ENCODE measurements at places on chromosomes 16 and 17.
A peak's percentile ranks its signal among the peaks of the same experiment; 100 is the strongest.

DNA sequence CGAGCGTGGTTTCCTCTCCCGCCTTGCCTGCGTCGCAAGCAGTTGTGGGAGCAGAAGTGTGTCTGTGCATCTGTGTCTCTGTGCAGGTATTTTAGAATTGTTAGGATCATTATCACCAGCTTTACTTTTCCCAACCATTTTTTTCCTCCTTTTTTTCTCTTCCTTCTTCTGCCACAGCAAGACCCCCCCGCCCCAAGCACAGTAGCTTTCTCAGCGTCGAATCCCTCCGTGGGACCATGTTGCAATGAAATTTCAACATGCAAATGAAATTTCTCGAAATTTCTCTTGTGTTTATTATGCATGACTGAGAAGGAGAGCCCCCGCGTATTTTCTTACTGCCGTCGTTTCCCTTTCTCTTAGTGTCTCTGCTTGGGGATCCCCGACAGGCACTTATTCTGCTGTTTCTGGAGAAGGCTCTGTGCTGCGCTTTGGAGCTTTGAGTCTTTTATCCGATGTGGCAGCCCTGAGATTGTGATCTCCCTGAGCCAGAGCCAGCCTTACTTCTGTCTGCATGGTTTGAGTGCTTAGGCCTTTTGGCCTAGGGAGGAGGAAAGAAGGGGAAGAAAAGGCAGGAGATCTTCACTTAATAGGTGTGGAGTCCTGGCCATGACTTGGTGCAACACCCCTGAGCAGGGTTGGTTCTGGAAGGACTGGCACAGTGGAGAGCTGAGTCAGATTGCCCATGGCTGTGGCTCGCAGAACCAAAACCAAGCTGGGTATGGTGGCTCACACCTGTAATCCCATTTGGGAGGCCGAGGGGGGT, 5.0 kb downstream of the ARMC7 start:
- no peak for DNase-seq

- DNase-seq, result no peak
Observed at GRCh38 chr17:56045872-56046271, 107.4 kb upstream of the ANKFN1 start.

- DNase-seq, result no peak
Observed at GRCh38 chr16:75380870-75381269, 52.4 kb downstream of the CFDP1 start.

DNA sequence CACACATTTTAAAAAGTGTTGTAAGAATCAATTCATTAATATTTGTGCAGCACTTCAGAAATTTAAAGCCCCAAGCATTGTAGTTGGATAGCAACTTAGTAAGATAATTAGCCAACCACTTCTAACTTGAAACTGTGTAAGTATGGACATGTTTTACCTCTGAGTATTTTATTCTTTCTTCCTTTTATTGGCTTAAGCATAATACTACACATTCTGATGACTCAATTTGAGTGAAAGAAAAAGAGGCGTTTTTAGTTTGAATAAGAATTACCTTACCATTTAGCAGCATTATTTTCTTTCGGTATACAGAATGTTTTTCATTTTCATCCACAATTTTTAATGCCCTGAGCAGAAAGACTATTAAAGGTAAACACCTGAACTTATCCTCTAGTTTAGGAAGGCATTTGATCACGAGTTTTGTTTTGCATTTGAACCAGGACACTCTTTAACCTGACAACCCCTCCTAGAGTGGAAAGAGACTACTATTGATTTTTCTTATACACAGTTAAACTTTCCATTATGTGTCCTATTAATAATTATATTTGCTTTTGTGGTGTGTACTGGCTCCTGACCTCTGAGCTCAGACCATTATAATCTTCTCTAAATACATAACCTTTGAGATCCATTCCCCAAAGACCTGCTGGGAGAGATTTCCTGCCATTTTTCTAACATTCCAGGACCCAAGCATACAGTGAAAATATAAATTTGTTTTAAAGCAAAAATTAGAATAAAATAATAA, 9.2 kb downstream of the NACA2 start:
- no peak for DNase-seq

- no peak for DNase-seq
Observed at GRCh38 chr16:15960124-15960971, 10.9 kb downstream of the ABCC1 start.

DNA sequence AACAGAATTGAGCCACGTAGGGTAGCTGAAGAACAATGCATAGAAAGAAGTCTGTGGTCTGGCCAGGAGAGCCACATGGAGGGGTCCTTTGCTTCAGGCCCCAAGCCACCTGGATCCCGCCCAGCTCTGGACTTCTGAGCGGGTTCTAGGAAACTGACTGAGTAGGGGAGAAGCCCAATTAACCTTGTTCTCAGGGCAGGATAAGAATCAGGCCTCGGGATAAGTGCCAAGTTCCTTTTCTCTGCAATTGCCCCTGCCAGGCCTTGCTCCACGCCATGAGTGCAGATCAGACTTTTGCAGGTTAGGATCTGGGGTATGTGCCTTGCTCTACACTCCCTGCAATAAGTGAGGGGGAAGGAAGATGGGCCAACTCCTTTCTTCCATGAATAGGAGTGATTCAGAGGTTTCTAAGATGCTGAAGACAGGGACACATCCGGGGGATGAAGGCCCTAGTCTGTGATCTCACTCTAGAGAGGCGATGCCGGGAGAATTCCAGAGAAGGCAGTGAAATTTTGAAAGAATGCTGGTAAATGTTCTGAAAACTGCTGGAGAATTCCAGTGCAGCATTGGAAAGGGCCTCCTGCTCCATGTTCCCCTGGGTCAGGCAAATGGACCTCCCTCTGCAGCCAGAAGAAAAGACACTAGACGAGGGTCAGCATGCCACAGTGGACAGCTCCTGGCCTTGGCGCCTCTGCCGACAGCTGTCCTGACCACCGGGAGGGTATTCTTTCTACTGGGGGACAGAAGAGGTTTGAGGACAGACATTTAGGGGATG, 5.8 kb downstream of the NEUROD2 start:
- DNase-seq, result no peak

DNA sequence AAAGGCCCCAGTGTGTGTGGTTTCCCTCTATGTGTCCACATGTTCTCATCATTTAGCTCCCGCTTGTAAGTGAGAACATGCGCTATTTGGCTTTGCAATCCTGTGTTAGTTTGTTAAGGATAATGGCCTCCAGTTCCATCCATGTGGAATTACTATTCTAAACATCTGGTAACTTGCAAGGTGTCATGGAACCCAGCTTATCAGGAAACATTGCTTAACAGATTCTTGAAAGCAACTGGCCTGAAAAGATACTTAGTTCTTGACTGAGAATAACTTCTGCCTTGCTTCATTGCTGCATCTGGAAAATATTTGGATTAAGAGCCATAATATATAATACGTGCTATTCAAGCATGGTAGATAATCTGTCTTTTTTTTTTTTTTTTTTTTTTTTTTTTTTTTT, 27.8 kb downstream of the PAFAH1B1 start:
- no peak for DNase-seq

GRCh38 chr16:87276091-87276701, 41.0 kb downstream of the C16orf95 start:
- no peak for DNase-seq

GRCh38 chr17:45013021-45013997, 38.1 kb downstream of the DCAKD start:
- DNase-seq, result no peak

- DNase-seq, result no peak
Observed at GRCh38 chr16:53100131-53100748, 45.4 kb downstream of the CHD9 start.

GRCh38 chr16:88375236-88375975, 7.4 kb upstream of the ZNF469 start:
- DNase-seq, result no peak

DNA sequence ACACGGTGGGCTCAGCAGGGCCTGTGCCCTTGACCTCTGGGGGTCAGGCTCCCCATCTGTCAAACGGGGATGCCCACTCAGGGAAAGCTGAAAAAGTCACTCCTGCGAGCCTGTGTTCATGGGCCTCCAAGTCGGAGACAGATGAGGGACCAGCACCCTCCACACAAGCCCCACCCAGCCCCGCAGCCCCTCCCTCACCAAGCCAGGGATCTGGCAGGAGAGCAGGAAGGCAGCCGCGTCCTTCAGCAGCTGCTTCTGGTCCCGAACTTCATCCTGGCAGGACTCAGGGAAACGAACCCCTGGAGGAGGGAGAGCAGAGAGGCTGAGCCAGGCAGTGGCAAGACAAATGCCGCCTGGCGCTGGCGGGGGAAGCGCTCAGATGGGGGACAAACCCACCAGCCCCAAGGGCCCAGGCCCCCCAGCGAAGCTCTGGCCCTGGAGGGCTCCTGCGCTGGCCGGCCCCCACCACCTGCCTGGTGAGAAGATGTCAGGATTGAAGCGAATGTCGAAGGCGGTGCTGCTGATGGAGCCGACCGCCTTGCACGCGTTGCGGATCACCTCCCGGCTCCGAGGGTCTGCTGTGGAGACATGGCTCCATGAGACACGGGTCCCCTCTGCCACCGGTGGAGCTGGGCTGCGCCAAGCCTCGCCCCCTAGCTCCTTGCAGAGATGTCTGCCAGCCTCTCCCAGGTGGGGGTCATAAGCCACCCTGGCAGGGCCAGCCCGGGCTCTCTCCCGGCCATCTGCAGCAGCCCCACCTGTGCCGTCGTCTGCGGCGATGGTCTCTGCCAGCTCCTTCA, 15.4 kb downstream of the CLUH start:
- no peak for DNase-seq

- DNase-seq, result no peak
Observed at GRCh38 chr17:41844971-41845370, 7.3 kb downstream of the KLHL10 start.

GRCh38 chr16:67760206-67760955, 41.3 kb upstream of the GFOD2 start:
- DNase-seq, result no peak

GRCh38 chr16:85480727-85481101, 132.4 kb upstream of the GSE1 start:
- no peak for DNase-seq

- no peak for DNase-seq
Observed at GRCh38 chr16:77496934-77497333, 62.1 kb upstream of the ADAMTS18 start.

DNA sequence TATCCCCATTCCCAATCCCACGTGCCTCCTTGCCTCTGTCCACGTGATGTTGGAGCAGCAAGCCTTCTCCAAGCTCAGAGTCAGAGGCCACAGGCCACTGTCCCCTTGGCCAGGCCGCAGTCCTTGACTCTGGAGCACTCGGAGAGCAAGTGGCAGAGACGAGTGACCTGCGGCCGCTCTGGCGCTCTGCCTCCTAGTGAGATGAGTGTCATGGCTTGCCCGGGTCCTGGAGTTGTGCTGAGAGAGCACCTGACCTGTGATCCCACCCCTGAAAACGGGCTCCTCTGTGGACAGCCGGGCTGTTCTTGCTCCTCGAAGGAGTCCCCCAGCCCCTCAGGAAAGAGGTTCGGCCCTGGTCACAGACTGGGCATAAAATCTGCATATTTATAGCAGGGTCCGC, 10.0 kb upstream of the FASN start:
- no peak for DNase-seq

GRCh38 chr16:66265556-66266141, 100.8 kb upstream of the CDH5 start:
- DNase-seq, result no peak

GRCh38 chr17:70493277-70493874, 324.0 kb downstream of the KCNJ2 start:
- DNase-seq, result no peak

- no peak for DNase-seq
Observed at GRCh38 chr16:68659412-68660358, 14.6 kb downstream of the CDH3 start.

GRCh38 chr17:80819422-80820164, 172.0 kb upstream of the CHMP6 start:
- no peak for DNase-seq

- DNase-seq, result peak; percentile 76
Observed at GRCh38 chr17:28763804-28764266, 20.0 kb downstream of the TRAF4 start.

GRCh38 chr17:73158133-73158532, 6.7 kb upstream of the SSTR2 start:
- DNase-seq, result no peak

DNA sequence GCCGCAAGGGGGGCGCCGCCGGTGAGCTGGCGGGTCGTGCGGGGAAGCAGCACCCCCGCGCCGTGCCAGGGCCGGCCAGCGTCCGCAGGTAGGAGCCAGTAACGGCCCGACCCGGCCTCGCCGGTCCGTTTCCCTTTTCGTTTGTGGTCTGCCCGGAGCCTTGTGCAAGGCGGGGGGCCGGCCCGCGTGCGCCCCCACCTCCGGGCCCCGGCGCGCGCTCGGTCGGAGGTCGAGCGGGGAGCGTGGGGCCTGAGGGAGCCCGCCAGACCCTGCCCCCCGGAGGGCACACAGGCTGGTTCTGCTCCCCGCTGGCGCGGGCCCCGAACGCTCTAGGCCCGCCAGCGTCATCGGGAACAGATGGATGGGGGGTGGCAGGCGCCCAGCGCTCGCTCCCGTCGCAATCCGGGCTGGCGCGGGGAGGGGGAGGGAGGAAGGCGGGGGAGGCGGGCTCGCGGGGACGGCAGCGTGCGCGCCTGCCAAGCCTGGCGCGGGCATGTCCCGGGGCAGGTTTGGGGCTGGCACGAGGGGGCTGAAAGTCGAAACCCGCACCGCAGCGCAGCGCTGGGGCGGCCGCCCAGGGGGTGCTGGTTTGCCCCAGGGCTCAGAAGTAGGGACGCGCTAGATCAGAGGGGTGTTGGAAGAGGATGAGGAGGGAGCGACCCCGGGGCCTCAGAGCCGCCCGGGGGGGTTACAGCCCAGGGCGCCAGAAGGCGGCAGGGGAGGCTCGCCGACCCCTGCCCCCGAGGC, 1.5 kb upstream of the GSE1 start:
- DNase-seq, result peak; percentile 40

GRCh38 chr16:28992496-28992895, 7.6 kb downstream of the LAT start:
- no peak for DNase-seq

GRCh38 chr17:66715076-66715675, 119.7 kb upstream of the CACNG5 start:
- no peak for DNase-seq

GRCh38 chr17:38916771-38917170, 8.6 kb upstream of the LASP1NB start:
- no peak for DNase-seq

DNA sequence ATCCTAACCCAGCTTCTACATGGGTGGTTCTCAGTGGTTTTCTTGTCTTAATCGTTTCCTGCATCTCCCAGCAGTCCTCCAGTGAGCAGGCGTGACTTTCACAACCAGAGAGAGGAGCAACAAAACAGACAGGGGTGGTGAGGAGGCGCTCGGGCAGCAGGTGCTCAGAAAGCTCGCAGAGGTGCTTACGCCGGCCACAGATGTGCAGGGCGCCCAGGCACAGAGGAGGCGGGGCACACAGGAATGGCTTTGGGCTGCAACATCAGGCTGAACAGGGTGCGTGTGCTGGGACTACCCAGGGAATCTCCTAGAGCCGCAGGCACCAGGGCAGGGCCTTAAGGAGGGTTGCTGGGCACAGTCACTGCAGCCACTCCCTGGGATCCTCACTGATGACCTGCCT, 32.6 kb downstream of the KLHDC4 start:
- DNase-seq, result no peak

- no peak for DNase-seq
Observed at GRCh38 chr16:66858740-66859396, 14.7 kb downstream of the CA7 start.

GRCh38 chr17:62156949-62157348, 91.9 kb upstream of the MED13 start:
- no peak for DNase-seq

Measured in T-helper 1 cell (primary cell).